Kasumi-1 (cell line): ENCODE measurements at places on chromosomes 3 and 15.

DNA sequence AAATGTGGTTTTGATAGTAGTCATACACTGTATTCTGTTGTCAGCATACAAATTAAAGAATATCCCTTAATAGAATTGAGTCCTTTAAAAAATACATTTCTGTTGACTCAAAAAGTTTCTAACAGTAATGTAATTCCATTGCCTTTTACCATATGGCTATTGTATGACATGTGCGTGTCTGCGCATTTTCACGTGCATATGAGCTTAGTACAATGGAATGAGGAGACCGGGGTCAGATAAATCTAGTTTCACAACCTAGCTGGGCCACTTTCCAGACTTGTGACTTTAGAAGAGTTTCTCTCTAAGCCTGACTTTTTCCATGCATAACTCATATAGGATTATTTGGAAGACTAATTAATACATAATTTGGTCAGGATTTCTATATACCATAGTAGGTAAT lies 38.7 kb downstream of the ZBTB38 start:
- DNase-seq: no peak

DNA sequence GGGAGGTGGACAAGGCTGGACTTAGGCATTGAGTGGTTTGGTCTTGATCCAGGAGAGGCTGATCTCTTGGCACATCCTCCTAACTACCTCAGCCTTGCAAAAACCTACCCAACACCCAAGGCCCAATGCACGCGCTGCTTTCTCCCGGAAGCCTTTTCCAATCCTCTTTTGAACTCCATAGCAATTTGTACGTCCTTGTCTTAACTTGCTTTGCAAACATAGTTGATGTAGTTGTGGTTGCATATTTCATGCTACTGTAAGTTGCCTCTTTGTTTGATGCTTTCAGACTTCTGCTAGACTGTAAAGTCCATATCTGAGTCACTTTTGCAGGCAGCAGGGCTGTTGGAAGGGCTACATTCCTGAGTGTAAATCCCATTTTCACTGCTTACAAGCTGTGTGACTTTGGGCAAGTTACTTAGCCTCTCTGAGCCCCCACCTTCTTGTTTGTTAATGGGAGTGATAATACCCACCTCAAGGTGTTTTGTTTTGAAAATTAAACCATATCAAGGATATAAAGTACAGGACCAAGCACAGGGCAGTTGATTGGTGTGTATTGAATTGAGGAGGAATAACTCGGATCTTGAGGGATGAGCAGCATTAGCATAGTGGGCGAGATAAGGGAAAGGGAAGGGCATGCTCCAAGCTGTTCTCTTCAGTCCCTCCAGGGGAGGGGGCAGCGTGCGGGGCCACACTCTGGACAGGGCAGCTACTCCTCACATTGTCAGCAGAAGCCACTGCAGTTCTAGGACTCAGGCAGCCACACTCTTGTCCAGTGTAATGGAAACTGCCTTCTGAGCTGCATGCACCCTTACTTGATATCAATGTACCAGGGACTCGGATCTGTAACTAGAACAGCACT lies 28.8 kb downstream of the SIAH2 start:
- no peak for DNase-seq

- no peak for DNase-seq
These were observed 217.3 kb downstream of the TP63 start for GRCh38 chr3:189848395-189849040.

- no peak for DNase-seq
These were observed 388.4 kb upstream of the CBLB start for GRCh38 chr3:106257172-106257571.

DNA sequence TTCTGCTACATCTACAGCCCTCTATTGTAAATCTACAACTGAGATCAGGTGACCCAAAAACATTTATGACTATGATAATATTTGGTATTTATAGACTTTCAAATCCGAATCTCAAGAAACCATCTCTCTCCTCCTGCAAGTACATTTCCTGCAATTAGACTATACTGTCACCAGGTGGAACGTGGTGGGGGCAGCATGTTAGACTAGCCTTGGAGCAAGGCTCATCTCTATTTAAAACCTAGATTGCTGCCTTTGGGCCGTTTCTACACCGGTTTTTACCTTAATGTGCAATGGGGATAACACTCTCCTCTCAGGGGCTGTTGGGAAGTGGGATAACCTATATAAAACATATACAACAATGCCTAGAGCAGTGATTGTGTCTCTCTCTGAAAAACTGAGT lies 3.8 kb upstream of the KATNBL1 start:
- no peak for DNase-seq
